SK-MEL-5 (cell line): ENCODE measurements at places on chromosomes 12 and 14. TPM values are rescaled to one million over a fixed set of nuclear protein-coding genes. Genes with fewer than 3 reads are reported as not detected.

PIWIL1 gene
- not detected in 2 replicates for total RNA-seq

GRCh38 chr12:41663598-41664265, 475.6 kb downstream of the PDZRN4 start:
- peak; percentile 70 for DNase-seq

- DNase-seq: no peak
Observed at GRCh38 chr12:14356147-14356546, 9.3 kb upstream of the ATF7IP start.

ATG2B gene
- total RNA-seq: 13.4 and 14.1 TPM in 2 replicates

- no peak for DNase-seq
Observed at GRCh38 chr12:76519538-76519937, 40.0 kb downstream of the OSBPL8 start.

DNA sequence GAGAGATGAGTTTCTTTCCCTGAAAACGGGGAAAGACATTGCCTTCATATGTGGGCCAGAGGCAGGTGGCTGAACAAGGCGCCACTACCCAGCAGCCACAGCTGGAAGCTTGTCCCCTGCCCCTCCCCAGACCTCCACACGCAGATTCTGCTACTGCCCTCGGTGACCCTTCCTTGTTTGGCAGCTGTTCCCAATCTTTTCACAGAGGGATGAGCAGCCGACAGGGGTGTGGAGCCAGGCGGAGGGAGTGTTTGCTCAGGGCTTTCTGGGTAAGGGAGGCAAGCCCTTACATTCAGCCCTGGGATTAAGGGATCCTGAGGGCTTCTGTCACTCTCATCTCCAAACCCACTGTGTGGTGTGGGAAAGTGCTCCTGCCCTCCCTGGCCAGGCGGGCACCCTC, 4.5 kb upstream of the KRT4 start:
- DNase-seq: no peak

- no peak for DNase-seq
Observed at GRCh38 chr12:62866451-62867082, 68.4 kb downstream of the PPM1H start.

PRPH gene
- total RNA-seq: not detected in 2 replicates

GRCh38 chr12:131694116-131694838, 16.6 kb upstream of the SFSWAP start:
- DNase-seq: peak; percentile 57

GRCh38 chr12:7297865-7298264, 6.0 kb upstream of the ACSM4 start:
- no peak for DNase-seq

YAF2 gene
- total RNA-seq: 16.2 and 22.6 TPM in 2 replicates

DNA sequence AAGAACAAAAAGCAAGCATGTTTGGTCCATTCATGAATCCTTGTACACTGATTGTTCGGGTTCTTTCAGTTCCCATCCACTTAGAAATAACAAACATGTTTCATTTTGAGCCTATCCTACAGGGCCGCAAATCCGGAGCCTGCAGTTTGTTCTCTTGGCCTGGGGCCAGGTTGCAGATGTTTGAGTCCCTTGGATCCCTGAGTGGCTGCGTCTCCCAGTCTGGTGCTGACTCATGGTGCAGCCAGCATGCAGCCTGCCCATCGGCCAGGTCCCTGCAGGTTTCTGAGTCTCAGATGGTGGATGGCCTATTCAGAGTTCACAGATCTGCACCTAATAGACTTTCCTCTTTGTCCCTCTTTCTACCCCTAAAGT, 1.9 kb upstream of the DYNC1H1 start:
- DNase-seq: peak; percentile 38

DNA sequence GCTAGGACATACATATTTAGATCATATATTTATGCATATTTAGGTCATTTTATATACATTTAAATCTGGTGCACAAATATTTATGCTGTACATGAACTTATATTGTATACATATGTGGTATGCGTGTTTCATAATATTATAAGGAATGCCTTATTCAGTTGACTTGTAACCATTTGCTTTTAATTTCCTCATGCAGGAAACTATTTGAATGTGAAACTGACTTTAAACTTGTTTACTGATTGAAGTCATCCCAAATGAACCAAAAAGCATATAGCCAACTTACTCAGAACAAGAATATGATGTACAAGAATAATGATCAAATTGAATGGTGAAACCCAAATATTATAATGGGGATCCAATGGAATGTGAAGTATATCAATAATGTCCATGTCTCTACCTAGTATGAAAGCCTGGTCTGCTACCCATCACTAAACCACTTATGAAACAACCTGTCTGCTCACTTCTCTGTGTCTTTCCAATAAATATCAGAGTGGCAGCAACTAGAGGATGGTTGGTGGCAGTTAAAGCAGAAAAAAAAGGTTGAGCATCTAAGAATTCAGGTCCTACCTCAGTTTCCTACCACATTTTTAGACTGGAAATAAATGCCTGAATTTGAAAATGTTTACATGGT, 38.3 kb downstream of the RPS6KA5 start:
- no peak for DNase-seq

STAC3 gene
- total RNA-seq: not detected in 2 replicates

DNA sequence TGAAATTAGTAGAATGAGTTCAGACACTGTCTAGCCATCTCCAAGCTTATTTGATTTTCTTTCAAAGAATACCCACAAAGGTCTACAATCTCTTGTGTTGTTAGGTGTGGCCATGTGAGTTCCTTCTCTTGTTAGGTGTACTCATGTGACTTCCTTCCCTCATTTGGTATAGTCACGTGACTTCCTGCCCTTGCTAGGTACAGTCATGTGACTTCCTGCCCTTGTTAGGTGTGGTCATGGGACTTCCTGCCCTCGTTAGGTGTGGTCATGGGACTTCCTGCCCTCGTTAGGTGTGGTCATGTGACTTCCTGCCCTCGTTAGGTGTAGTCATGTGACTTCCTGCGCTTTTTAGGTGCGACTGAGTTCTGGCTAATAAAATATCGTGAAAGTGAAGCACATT, 179.6 kb downstream of the TMX1 start:
- no peak for DNase-seq

REM2 gene
- not detected in 2 replicates for total RNA-seq
